ENCODE measurements at places on chromosomes 1 and 21.

- DNase-seq: no peak
These were observed 58.7 kb downstream of the VANGL2 start for GRCh38 chr1:160459056-160459455.

DNA sequence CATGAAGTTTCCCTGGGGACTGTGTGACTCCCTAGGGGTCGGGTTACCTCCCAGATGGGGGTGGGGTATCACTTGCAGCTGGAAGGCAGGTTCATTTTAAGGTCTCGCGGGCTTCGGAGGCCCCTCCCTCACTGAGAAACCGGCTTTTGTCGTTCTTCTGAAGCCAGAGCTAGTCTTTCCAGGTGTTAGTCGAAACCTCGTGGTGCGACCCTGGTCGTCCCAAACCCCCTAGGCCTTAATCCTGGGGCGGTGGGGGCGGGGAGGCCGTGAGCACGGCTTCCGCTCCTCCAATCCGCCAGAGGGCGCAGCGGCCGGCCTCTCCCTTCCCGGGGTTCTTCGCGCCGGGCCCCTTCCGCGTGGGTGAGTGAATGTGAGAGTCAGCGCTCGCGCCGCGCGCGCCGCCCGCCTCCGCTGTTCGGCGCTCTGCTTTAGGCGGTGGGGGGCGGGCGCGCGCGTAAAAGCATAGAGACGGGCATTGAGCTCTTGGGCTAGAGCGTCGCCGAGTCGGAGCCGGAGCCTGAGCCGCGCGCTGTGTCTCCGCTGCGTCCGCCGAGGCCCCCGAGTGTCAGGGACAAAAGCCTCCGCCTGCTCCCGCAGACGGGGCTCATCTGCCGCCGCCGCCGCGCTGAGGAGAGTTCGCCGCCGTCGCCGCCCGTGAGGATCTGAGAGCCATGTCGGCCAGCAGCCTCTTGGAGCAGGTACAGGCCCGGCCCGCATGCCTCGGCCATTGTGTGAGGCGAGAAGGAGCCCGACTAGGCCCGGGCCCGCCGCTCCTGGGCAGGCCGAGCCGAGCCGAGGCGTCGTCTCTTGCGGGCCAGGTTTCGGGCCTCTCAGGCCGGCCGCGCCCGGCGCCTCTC is at the start of gene YTHDF2:
Gene YTHDF2, plus strand, starts transcription at position 491 of the 857 bp plus-strand sequence. Its CDS starts 181 bp downstream, at position 672.
- DNase-seq: peak; percentile 98

DNA sequence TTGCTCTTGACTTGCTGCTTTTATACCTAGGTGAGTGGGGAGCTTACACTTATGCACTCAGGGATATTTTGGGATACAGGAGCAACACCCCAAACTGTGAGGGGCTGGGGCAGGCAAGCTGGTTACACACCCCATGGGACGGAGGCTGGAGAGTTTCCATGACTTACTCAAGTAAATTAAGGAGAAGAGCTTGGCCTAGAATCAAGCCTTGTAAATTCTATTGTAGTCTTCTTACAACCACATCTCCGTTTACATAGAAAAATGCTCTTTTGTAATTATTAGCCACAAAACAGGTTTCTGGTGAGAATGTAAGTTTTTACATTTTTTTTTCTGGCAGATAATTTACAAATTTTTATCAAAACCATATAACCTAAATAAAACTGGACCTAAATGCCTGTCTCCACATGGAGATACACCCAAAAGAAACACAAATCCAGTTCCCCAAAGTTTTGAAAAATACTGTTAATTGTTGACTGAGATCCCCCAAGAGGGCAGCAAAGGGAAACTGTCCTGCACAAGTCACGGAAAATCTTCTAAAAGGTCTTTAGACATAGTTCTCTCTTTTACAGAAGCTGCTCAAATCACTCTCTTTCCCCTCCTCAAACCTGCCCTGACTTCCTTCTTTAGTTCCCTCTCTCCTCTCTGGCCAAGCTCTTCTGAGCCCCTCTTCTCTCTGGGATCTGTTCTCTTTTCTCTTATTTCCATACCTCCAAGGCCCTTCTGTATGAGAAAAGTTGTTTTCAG is 134.0 kb downstream of the HIVEP3 start:
- DNase-seq: no peak

DNA sequence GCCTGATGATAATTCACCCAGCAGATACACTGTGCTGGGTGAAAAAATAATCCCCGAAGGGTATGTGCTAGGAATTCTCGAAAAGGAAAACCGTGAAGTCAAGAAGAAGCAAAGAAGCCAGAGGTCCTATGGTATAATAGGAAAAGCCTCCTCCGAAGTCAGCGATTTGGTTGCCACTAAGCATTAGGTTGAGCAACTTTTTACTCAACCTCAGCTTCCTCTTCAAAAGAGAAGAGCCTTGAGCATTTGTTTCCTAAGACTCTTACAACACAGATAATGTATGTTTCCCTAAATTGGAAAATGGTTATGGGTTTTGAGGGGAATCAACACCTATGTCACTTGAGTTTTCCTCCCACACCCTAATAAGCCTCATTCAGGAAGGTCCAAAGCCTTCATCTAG is 21.3 kb upstream of the MNDA start:
- DNase-seq: no peak

DNA sequence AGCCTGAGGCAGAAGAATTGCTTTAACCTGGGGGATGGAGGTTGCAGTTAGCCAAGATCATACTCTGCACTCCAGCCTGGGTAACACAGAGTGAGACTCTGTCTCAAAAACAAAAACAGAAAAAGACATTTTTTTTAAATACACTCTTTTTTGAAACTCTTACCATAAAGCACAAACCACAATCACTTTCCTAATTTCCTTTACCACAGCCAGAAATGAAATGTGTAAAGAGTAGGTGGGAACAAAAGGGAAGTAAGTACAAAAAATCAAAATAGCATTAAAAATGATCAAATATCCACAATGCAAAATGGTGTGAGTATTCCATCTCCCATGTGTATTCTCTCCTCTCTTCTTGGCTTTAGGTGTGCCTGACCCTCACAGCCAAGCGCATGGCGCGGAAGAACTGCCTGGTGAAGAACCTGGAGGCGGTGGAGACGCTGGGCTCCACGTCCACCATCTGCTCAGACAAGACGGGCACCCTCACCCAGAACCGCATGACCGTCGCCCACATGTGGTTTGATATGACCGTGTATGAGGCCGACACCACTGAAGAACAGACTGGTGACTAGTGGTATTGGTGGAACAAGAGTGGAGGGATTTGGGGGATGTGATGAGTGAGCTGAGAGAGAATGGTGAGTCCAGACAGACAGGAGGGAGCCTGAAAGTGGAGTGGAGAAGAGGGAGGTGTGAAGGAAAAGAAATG is 14.9 kb downstream of the ATP1A4 start:
- DNase-seq: no peak

DNA sequence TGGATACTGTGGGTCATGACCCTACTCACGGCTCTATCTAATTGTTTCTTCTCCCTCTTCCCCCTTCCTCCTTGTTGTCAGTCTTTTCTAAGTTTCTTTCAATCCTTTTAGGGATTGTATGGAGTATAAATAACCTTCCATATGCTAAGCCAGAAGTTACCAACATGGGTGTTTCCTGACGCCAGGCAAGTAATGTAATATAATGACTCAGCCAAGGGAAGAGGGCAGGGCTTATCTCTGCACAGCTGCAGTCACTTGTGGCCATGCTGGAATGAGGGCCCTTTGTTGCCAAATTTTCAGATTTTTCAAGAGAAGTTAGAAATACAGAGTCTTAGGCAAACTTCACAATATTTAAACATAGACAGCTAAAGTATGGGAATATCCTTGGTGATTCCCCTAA is 194.6 kb downstream of the ST6GALNAC3 start:
- no peak for DNase-seq

DNA sequence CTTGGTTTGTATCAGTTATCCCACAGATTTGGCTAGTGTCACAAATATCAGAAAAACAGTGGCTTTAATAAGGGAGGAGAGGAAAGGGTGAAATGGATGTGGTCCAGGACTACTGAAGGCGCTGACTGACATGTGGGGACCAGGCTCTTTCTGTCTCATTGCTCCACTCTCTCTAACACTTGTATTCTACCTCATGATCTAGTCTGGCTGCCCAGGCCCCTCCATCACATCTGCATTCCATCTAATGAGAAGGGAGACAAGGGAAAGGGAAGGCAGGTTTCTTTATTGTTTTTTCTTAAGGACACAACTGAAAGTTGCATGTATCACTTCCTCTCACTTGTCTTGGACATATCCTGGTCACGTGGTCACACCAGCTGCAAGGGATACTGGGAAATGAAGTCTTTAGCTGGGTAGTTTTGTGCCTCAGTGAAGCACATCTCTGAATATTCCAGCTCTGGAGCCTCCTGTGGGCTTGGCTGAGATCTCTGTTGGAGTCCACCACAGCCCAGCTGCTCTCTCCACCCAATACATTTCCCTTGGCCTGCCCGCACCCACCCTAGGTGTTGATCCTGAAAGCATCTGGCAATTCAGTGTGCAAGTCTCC is 42.0 kb upstream of the PADI2 start:
- no peak for DNase-seq

DNA sequence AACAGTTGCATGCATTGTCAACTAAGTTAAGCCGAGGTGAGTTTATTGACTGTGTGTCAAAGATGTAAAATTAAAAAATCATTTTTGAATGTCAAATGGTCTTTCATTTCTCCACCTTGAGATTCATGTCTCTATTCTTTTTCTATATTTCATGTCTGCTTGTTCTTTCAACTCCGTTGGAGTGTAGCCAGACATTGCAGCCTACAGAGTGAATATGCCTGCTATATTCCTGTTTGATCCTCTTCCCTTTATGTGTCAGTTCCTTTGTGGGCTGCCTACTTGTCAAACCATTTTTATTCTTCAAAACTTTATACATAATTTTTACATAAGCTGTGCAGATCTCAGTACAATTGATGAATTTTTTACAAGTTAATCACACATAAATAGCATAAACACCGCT is 1325.8 kb upstream of the PRMT6 start:
- peak; percentile 2 for DNase-seq

GRCh38 chr1:216193839-216194443 is 229.3 kb downstream of the USH2A start:
- DNase-seq: peak; percentile 3

DNA sequence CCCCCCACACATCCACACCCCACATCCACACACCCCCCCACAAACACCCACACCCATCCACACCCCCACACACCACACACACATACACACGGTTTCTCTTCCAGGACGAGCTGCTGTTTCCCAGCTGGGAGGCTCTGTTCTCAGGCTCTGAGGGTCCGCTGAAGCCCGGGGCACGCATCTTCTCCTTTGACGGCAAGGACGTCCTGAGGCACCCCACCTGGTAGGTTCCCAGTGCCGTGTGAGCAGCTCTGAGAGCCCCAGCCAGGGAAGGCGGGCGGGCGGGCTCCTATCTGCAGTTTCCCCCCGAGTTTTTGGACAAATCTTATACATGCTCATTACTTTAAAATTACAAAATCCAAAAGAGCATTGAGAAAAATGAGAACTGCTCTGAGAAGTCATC is 31.2 kb downstream of the SLC19A1 start:
- no peak for DNase-seq

DNA sequence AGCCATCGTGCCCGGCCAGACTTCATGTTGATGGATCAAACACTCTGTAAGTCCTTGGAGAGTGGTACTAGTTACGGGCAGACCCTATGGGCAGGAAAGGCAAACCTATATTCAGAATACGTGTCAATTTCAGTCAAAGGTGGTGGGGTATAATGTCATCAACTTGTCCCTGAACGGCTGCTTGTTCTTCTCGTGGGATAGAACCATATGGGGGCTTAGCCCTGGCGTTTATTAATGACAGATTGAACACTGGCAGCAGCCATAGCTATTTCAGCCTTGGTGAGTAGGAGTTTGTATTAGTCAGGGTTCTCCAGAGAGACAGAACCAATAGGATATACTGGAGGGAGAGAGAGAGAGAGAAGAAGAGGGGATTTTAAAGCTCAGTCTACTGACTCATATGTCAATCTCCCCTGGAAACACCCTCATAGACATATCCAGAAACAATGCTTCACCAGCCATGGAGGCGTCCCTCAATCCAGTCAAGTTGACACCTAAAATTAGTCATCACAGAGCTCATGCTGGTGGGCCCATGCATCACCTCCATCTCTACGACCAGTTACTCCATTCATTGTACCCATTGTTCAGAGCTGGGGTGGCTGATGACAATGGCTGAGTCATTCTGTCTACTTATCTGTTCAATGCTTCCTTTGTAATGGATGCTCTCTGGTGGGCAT is 16.1 kb upstream of the AQP10 start:
- DNase-seq: no peak

GRCh38 chr1:2587071-2587859 is 688 bp downstream of the PRXL2B start:
- no peak for DNase-seq

DNA sequence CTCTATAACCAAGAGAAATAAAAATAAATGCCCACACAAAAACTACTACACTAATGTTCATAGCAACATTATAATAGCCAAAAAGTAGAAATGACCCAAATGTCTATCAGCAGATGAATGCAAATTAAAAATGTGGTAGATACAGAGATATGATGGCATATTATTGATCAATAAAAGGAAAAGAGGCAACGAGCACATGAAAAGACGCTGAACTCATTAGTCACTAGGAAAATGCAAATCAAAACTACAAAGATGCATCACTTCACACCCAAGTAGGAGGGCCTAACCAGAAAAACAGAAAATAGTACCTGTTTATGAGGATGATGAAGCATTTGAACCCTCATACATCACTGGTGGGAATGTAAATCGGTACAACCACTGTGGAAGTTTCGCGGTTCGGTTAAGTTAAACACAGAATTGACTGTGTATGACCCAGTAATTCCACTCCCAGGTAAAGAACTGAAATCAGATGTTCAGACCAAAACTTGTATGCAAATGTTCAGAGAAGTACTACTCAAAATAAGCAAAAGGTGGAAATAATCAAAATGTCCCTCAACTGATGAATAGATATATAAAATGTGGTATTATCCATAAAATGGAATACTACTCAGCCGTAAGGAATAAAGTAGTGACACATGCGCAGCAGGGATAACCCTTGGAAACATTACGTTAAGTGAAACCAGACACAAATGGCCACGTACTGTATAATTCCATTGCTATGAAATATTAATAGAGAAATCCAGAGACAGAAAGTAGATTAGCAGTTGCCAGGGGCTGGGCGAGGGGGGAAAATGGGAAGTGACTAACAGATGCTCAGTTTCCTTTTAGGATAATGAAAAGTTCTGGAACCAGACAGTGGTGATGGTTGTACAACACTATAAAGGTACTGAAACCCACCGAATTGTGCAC is 3.1 kb downstream of the USP48 start:
- no peak for DNase-seq

GRCh38 chr1:192587386-192588266 is 12.1 kb downstream of the RGS1 start:
- DNase-seq: no peak

DNA sequence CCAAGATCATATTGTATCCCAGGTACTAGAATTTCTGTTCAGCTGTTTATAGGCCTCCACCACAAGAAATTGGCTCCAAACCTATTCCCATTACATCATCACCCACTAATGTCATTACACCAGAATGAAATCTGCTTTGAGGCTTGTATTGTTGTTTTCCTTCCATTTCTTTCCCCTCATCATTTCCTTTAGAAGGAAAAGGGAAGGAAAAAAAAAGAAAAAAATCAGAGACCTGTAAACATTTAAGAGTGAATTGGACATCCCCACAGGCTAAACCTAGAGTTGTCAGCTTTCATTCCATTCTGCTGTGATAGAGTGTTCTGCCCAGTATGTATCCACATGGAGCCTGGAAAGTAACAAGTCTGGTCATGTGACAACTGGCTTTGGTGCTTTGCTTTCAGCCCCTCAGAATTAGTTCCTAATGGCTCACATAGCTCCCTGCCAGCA is 44.6 kb downstream of the NFYC start:
- DNase-seq: no peak

GRCh38 chr1:30303387-30303786 is 420.0 kb downstream of the MATN1 start:
- no peak for DNase-seq

All from NCI-H1092 (cell line).